GM23338 (cell line): ENCODE measurements at places on chromosomes 7 and 10. TPM values are rescaled to one million over a fixed set of nuclear protein-coding genes. Genes with fewer than 3 reads are reported as not detected.

The ARHGAP19 gene
- 35.9 and 38.8 TPM in 2 replicates for total RNA-seq

- DNase-seq, result peak; percentile 48
- no peaks in the 10 kb centered on the region for H3K27me3 ChIP-seq
- no peak overlapping the region for H3K4me3 ChIP-seq
- peaks cover 6% of the 10 kb centered on the region; the same call in 1 of the 2 replicates for H3K36me3 ChIP-seq
- H3K27ac ChIP-seq, result peak overlapping the region; percentile 32; the same call in 1 of the 2 replicates
Observed at GRCh38 chr10:73819513-73820093, 8.2 kb upstream of the NDST2 start.

GRCh38 chr7:24660546-24660945, 87.3 kb downstream of the PALS2 start:
- no peaks in the 10 kb centered on the region for H3K27me3 ChIP-seq
- H3K36me3 ChIP-seq, result no peaks in the 10 kb centered on the region
- H3K4me3 ChIP-seq, result no peak overlapping the region
- peaks cover 27% of the 10 kb centered on the region for H3K4me1 ChIP-seq
- no peak for DNase-seq

GRCh38 chr10:124025152-124025551, 68.2 kb downstream of the CHST15 start:
- DNase-seq, result no peak
- H3K27ac ChIP-seq, result no peak overlapping the region
- H3K36me3 ChIP-seq, result no peaks in the 10 kb centered on the region
- no peak overlapping the region for H3K4me3 ChIP-seq
- H3K4me1 ChIP-seq, result peaks cover 31% of the 10 kb centered on the region

GRCh38 chr10:61731638-61732037, 68.9 kb downstream of the CABCOCO1 start:
- no peak overlapping the region for H3K27ac ChIP-seq
- H3K36me3 ChIP-seq, result no peaks in the 10 kb centered on the region
- DNase-seq, result no peak
- H3K27me3 ChIP-seq, result no peaks in the 10 kb centered on the region

DNA sequence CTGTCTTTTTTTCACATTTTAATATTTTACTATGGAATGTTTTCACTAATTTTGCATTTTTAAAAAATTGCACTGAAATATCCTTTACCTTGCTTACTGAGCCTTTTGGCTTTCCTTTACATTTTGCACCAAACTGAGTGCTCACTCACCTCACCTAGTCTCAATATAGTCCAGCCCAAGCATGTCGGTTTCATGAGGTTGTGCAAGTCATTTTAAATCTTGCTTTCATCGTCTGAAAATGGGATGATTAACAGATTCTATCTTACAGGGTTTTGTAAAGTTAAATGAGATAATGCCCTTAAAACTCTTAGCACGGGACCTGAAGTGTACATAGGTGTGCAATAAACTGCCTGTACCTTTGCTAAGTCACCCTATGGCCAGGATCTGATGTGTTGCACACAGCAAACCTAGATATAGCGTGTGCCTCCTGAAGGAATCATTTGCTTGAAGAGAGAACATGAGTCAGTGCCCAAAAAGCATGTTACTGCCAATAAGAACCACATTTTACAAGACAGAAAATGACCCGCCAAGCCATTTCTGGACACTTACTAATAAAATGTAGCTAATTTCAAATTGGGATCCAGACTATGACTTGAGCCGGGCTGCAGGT, 199.8 kb downstream of the JCAD start:
- no peak overlapping the region for H3K27ac ChIP-seq
- no peaks in the 10 kb centered on the region for H3K4me1 ChIP-seq
- DNase-seq, result no peak
- no peak overlapping the region for H3K4me3 ChIP-seq
- H3K27me3 ChIP-seq, result no peaks in the 10 kb centered on the region
